ENCODE measurements at places on chromosomes 16 and 17.

DNA sequence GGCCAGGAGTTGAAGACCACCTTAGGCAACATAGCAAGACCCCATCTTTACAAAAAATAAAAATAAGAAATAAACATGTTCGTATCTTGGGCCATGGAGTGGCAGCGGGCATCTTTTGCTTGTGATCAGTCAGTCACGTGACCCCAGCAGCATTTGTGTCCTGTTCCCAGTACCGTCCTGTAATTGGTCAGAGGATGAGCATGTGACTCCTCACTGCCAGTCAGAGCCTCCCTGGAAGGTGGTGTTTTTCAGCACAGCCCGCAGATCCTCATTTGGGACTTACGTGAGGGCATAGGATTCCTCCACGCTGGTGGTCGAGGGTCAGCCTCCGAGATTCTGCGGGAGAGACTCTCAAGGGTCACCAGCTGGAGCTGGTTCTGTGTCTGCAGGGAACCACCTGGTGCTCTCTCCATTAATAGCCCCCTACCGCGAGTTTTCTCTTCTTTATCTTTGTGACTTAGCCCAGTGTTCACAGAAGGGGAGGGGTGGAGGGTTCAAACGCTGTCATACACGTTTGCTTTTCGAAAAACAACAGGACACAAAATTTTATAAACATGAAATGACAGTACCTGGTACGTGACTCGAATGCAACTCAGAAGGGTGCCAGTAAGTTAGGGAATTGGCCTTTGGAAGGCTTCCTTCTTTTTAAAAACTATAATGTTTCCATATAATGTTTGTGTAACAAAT lies 17.2 kb downstream of the MRC2 start:
- no peak for DNase-seq

GRCh38 chr17:17668775-17669579 lies 12.3 kb upstream of the RAI1 start:
- no peak for DNase-seq

DNA sequence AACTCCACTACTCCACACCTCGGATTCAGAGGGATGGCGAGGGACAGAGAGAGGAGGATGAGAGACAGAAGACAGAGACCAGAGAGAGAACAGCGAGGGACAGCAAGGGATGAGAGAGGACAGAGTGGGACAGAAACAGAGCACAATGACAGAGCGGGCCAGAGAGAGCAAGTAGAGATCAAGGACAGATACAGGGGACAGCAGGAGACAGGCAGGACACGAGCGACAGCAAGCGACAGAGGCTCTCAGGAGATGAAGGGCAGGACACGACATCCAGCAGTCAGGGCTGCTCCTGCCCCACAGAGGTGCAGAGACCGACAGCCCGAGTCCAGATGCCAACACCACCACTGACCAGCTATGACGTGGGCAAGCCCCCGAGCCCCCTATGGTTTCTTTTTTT lies 14.9 kb downstream of the CORO7 start:
- no peak for DNase-seq

DNA sequence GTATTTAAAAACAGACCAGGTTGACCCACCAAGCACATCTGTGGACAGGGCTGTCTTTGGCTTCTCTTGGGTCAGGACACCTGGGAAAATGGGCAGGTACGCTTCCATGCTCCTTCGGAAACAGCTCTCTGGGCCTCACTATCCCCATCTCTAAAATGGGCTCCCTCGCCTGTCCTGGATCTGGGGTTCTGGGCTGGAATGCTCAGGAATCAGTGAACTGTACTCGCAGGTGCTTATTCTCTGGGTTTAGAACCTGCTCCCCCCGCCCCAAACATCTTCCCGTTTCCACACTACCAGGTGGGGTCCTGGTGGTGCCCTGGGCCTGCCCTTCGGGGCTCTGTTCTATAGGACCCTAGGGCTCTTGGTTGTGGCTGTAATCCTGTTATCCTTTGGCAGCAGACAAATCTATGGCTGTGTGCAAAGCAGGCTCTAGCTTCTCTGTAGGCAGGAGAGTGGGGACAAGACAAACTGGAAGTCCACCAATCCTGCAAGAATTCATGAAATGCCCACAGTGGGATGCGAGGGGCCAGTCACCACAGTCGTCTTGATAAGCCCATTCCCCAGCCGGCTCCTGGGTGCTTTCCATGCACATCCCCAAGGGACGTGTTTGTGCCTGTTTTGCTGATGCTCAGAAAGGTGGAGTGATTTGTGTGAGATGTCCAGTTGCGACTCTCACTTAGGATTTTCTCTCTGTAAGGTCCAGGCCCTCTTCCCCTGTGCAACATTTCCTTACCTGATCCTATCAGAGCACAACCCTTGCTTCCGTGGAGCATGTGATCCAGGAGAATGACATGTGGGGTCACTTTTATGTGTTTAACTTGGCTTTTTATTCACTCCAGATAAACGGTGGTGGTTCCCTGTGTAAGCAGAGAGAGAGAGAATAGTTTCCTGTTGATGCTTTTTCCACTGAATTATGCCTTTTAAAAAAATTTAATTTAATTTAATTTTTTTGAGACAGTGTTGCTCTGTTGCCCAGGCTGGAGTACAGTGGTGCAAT lies 37.2 kb downstream of the HAPSTR1 start:
- no peak for DNase-seq

GRCh38 chr16:52128361-52128760 lies 418.6 kb downstream of the TOX3 start:
- no peak for DNase-seq

DNA sequence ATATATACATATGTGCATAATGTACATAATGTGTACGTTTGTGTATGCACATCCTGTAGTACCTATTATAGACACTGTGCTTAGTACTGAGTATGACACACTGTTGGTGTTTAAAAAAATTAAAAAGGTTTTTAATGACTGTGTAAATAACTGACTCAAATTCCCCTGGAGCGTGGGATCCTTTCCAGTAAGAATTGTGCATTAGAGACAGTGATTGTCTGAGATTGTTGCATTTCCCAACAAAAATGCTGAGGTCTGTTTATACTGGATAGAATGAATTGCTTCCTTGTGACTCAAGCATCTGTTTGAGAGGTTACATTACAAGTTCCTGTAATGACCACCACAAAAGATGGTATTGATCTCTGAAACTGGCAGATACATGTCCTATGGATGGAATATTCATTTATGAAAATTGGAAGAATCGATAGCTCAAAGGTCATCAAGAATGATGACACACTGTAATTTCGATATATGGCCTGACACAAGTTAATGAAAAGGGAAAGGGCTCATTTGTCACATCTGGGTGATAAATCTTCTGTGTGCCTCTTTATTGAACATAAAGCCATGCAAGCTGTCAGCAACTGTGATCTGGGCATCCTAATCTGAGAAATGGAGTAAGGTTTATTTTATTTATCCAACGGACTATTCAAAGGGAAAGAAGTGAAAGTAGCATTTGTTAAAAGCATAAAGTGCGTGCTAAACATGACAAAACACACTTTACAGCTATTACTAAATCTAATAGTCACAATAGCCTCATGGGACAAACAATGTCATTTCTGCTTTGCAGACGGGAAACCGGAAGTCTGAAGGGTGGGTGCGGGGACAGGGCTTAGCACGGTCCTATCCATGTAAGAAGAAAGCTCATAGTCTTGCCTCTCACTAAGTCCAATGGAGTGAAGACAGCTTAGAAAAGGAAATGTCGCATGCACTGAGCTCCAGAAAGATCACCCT lies 228.8 kb downstream of the CDH11 start:
- DNase-seq: no peak

GRCh38 chr16:11079652-11080187 lies 135.4 kb downstream of the CLEC16A start:
- DNase-seq: no peak

DNA sequence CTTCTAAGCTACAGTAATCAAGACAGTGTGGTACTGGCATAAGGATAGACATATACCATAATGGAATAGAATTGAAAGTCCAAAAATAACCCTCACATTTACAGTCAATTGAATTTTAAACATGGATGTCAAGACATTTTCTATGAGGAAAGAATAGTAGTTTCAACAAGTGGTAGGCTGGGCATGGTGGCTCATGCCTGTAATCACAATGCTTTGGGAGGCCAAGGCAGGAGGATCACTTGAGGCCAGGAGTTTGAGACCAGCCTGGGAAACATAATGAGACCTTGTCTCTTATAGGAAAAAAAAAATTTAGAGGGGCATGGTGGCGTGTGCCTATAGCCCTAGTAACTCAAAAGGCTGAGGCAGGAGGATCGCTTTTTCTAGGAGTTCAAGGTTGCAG lies 122.8 kb upstream of the TBX2 start:
- DNase-seq: no peak

DNA sequence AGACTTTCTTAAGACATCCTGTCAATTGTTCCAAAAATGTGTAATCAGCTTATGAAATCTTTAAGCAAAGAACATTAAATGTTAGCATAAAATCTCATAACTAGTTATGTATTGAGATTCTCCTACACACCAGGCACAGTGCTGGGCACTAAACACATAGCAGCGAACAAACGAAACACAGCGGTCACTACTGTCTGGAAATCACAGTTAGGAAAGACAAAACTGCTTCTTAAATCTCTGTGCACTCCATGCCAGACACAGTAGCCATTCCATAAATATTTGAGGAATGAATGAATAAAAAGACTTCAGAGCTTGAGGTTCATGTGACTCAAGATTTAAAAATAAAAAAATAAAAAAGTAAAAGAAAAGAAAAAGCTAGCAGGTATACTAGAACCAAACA lies 20.1 kb downstream of the TOX3 start:
- DNase-seq: no peak

GRCh38 chr17:50046667-50047066 lies 9.2 kb upstream of the ITGA3 start:
- no peak for DNase-seq

GRCh38 chr17:81710514-81711308 lies 1.4 kb upstream of the SLC25A10 start:
- DNase-seq: no peak

- no peak for DNase-seq
These were observed 5.5 kb downstream of the SULT1A2 start for GRCh38 chr16:28591355-28591754.

DNA sequence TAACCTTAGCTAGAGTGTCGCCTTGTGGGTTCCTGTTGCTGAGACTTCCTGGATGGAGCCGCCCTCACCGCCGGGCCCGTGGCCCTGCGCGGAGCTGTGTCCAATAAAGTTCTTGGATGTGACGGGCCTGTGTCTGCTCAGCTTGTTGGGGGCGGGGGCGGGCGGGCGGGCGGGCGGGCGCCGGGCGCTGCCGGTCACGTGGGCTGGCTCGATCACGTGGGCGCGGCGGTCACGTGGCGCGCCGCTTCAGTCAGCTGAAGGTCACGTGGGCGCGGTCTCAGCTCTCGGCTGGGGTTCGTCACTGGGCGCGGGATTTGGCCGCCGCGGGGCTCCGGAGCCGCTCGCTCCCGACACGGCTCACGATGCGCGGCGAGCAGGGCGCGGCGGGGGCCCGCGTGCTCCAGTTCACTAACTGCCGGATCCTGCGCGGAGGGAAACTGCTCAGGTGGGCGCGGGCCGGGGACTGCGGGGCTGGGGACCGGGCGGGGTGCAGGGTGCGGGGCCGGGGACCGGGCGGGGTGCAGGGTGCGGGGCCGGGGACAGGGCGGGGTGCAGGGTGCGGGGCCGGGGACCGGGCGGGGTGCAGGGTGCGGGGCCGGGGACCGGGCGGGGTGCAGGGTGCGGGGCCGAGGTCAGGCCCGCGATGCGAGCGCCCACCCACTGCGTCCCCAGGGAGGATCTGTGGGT lies at the start of gene AMDHD2:
Gene AMDHD2 (plus strand): TSS at position 275 of the 687 bp plus-strand sequence. CDS start 88 bp downstream, at position 363.
- DNase-seq: peak; percentile 91

GRCh38 chr17:4811471-4811870 lies 4.5 kb downstream of the PLD2 start:
- DNase-seq: no peak

GRCh38 chr16:72825912-72826621 lies 221.9 kb downstream of the ZFHX3 start:
- no peak for DNase-seq

GRCh38 chr16:84072014-84072413 lies 29.4 kb upstream of the SLC38A8 start:
- no peak for DNase-seq

All from CD4-positive, alpha-beta T cell treated with Interleukin-17A for 1 hour (primary cell).